ENCODE measurements at places on chromosomes 1 and 21.

DNA sequence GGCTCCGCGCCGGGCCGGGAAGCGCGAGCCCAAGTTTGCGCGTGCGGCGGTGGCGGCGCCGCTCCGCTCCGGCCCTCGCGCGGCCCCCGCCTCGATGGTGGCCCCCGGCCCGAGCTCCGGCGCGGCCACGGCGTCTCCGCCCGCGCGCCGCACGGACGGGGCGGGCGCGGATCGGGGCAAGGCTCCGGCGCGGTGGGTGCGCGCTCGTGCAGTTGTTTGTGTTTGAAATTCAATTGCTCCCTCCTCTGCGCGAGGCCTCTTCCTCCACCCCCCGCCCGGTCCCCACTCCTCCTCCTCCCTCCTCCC is at the start of gene HDGF:
HDGF (minus strand) TSS at position 225 of the 306 bp plus-strand sequence. CDS start 246 bp downstream, outside the sequence.
- DNase-seq: no peak

DNA sequence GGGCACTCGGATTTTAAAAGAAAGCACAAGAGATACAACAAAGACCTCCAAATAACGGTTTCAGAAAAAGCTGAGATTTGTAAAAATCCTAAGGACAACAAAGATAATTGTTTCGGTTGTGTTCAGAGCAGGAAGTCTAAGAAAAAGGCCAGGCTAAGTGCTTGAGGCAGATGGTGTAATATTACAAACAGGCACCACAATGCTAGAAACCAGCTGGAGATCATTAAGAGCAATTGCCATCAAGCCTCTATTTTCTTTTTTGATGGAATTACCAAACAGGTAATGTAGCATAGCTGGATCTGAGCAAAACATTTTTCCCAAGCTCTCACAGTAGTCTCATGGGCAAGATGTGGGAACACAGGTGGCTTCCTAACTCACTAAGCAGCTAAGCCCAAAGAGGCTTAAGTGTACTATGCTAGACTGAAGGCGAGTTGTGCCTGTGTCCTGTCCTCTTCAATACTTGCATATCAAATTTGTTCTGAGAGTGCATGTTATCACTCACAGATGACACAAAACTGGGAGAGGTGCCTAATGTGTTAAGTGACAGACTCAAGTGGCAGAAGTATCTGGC is 161.6 kb downstream of the GLUL start:
- no peak for DNase-seq

DNA sequence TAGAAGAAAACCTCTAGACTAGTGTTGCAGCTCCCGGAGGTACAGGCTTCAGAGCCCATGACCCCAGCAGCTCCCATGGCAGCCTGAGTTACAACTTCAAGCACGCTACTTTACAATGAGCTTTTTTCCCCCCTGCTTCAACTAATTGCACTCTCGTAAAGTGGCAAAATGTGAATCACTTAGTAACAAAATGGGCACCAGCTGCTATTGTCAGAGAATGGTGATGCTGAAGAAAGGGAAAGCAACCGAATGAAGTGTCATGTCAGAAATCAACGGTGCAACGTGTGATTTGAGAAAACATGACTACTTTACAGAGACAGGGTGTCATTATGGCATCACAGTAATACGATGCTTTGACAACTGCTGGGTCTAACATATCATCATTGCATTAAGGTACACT is 40.5 kb downstream of the ESRRG start:
- no peak for DNase-seq

DNA sequence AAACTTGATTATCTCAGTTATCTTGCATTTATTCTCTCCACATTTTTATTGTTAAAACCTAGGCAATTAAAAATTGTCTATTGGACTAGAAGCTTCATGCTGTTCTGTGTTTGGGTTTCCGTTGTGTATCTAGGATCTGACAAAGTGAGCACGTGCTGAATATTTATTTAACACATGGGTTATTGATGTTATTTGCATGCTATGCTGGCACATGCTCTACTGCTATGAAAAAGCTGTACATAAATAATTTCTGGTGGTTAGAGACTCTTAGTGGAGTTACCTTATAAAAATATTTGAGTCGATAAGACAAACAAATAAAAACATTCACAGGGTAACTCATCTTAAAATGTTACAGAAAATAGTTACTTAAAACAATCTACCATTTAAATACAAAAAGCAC is 1769.7 kb downstream of the MRPL39 start:
- DNase-seq: no peak

GRCh38 chr21:29298348-29299045 is at the start of gene BACH1:
TSS of gene BACH1 (plus strand) at chr21:29298922. CDS start at chr21:29321281, 22,359 bp downstream.
- DNase-seq: peak; percentile 95

DNA sequence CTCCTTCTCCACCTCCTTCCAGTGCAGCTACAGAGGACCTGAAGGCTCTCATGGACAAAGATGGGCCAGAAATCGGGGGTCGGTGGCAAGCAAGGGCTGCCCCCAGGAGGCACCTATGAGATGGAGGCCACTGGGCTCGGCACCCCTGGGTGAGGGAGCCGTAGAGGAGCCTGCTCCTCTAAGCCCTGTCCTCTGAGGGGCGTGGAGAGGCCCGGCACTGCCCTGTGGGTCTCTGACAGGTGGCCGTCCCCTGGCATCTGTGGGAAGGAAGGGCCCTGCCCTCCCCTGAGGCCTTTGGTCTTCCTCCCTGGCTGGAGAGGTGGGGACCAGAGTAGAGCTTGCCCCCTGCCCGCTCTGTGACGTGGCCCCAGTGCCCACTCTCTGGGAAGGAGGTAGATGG is 30.9 kb downstream of the PRDM16 start:
- no peak for DNase-seq

DNA sequence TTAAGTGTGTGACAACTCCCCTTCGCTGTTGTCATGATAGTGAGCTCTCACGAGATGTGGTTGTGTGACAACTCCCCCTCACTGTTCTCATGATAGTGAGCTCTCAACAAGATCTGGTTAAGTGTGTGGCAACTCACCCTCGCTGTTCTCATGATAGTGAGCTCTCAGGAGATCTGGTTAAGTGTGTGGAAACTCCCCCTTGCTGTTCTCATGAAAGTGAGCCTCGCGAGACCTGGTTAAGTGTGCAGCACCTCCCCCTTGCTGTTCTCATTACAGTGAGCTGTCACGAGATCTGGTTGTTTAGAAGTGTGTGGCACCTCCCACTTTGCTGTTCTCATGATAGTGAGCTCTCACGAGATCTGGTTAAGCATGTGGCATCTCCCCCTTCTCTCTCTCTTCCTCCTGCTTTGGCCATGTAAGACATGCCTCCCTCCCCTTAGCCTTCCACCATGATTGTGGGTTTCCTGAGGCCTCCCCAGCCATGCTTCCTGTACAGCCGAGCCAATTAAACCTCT is 25.1 kb upstream of the LSS start:
- DNase-seq: no peak

- DNase-seq: no peak
These were observed 33.0 kb upstream of the EPS8L3 start for GRCh38 chr1:109796484-109797302.

- no peak for DNase-seq
These were observed 52.5 kb downstream of the MRPL37 start for GRCh38 chr1:54252371-54252936.

- no peak for DNase-seq
These were observed 30.5 kb upstream of the FGGY start for GRCh38 chr1:59266180-59266926.

DNA sequence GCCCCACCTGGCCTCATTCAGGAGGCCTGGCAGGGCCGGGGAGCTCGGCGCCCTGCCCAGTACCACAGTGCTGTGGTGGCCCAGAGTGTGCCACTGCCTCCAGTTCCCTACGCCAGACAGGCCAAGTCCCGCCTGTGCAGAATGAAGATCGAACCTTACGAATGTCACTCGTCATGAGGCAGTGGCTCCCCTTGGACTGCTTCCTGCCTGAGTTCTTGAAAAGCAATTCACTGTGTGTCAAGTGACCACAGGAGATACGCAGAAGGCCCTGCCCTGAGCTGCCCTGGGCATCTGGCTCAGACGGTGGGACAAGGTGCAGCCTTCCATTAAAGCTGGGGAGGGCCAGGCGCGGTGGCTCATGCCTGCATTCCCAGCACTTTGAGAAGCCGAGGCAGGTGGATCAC is 49.6 kb upstream of the LRP8 start:
- DNase-seq: peak; percentile 28

DNA sequence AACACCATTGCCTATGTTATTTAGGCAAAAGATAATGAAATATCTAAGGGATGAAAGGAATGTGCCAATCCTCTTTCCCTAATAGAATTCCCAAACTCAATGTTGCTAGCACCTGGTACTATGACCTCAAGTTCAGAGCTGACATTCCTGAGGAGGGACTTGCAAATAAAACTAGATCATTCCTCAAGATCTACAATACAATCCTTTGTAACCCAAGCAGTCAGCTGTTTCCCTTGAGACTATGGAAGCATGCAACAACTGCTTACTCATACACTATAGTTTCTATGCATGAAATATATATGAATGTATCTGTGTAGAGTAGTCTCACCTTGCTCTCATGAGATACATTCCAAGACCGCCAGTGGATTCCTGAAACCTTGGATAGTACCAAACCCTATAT is 65.0 kb downstream of the ABL2 start:
- no peak for DNase-seq

- no peak for DNase-seq
These were observed 726.5 kb downstream of the PTPRU start for GRCh38 chr1:29962831-29963247.

DNA sequence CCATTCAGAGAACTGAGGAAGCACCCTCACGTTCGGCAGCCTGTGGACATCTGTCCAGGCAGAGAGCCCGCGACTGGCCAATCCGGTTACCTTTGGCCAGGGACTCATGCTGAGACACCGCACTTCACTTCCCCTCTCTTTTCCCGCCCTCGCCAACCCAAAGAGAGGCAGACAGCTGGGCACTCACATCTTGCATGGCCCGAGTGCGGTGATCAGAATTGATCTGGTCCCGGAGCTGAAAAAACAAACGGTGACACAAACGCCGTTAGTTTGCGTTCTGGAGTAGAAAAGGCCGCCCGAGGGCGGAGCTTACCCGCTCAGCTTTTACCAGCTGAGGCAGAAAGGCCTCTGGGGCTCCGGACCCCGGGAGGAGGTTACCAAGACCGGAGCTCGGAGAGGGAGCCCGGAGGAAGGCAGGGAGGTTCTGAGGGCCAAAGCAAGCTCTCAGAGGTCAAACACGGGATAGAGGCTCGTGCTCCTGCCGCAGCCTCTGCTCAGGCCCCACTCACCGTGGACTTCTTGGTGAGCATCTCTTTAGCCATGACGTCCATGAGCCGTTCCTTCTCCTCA is 376 bp downstream of the SF3A3 start:
- peak; percentile 74 for DNase-seq

DNA sequence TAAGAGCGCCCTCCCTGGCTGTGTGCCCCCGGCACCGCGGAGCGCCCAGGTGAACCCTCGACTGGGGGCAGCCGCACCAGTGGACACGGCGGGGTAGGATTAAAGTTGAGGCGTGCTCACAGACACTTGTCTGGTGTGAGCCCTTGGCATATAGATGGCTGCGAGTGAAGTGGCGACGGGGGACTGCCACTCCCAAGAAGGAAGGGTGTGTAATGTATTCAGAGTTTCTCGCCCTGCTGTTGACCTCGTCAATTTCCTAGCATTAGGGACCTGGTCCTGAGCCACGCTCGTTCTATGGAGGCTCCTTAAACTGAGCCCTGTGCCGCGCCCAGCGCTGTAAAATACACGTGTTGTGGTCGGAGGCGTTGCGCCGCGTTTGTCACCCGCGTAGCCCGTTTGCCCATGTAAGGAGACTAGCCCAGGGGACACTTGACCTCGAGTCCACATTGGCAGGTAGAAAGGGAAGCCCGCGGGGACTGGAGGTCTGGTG is 554 bp downstream of the EVA1C start:
- peak; percentile 80 for DNase-seq

- DNase-seq: no peak
These were observed 28.5 kb downstream of the SLAMF1 start for GRCh38 chr1:160618327-160618726.

DNA sequence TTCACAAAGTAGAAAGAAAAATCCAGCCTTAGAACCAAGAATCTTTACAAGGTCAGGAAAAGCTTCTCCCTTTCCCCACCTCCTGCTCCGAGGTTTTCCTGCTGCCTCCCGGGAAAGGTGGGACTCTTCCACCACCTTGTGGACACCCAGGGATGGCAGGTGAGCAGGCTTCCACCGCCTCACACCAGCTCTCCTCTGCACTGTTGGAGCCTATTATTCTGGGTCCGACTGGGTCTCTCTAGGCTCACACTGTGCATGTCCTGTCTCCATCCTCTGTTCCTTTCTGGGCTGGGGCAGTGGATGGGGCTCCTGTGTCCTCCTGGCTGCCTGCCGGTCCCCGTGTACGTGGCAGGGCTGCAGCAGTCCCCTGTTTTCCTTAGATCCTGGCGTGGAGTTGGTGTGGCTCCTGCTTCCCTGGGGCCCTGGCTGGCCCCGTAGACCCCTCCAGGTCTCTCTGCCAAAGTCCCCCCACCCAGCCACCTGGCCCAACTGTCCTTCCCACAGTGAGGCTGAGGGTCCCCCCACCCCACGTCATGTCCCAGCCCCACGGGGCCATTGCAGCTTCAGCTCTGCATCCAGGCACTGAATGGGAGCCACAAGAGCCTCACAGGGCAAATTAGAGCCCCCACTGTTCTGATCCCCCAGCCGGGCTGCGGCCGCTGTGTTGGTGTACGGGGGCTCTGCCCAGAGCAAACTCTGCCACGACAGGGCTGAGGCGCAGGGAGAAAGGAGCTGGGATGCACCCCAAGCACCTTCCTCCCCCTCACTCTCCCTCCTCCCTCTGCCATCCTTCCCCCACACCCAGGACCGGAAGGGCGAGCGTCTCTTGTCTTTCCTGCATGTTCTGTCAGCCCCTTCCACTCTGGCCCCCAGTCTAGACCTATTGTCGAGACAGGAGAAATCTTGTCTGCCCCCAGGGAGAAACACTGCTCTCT is 3.3 kb upstream of the SLC45A1 start:
- DNase-seq: peak; percentile 75

GRCh38 chr1:93629101-93630059 is 52.3 kb downstream of the BCAR3 start:
- no peak for DNase-seq

GRCh38 chr1:58901008-58901407 is 117.2 kb upstream of the JUN start:
- DNase-seq: no peak

DNA sequence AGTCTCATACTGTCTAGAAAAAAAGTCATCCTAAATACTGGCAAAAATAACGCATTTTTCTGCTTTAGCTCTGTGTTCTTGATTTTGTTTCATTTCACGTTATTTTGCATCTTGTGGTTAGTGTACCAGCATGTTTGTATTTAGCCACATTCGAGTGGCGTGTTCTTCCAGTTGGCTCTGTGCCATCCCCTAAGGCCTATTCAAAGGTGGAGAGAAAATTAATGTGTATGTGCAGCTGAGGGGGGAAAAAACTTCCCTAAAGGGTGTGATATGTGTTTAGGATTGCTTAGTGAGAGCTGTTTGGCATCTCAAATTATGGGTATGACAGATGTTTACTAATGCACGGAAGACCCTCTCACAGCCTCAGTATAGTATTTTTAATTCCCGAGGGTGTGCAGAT is 12.1 kb downstream of the DNAJC16 start:
- DNase-seq: no peak

- no peak for DNase-seq
These were observed 362.0 kb downstream of the ADGRL2 start for GRCh38 chr1:82162486-82163420.

- no peak for DNase-seq
These were observed 3.8 kb upstream of the MYOG start for GRCh38 chr1:203089651-203090045.

- no peak for DNase-seq
These were observed 101.0 kb downstream of the KIF26B start for GRCh38 chr1:245255783-245256182.
